NCI-H2227 treated with DMSO at 0.1 percent for 48 hours (cell line): ENCODE measurements at places on chromosomes 13 and 19.

- DNase-seq = no peak
Observed at GRCh38 chr19:13022111-13022858, 27.0 kb downstream of the NFIX start.

- DNase-seq = no peak
Observed at GRCh38 chr13:112686987-112687386, 2.9 kb upstream of the ATP11A start.

DNA sequence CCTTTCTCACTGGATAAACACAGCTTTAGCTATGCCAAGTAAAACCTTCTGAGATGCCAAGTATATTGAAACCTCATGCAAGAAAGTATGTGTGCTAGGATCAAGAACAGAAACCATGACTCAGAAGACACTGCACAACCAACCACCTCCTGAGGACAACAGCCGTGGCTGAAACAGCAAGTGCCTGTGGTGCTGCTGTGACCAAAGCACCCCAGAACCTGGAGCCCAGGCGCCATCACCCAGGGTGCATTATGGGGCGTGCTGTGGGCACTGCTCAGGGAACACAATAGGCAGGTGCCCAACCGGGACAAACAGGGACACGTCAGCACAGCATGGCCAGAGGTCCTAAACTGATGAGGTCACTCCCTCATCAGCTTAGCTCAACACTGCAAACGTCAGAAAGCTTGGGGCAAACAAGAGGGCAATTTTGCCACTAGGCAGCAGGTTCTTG lies 101.3 kb upstream of the SLC15A1 start:
- no peak for DNase-seq

DNA sequence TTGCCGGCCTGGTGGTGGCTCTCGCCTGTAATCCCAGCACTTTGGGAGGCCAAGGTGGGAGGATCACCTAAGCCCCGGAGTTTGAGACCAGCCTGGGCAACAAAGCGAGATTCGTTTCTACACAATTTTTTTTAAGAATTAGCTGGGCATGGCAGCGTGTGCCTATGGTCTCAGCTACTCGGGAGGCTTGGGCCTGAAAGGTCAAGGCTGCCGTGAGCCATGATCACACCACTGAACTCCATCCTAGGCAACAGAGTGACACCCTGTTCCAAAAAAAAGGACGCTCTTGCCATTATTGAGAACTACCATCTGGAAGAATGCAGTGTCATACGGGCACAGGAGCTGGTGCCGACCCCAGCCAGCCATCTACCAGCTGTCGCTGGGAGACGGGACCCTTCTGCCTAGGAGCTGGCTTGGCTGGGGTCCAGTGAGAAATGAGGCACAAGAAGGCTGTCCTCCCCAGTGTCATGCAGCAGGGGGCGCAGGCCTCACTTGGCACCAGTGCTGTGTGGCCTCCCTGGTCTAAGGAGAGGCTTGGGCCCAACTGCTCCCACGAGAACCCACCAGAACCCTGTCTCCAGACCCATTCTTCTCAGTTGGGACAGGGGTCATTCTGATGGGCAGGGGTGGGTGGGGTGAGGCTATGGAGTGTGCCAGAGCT lies 12.2 kb upstream of the RELB start:
- peak; percentile 4 for DNase-seq

- no peak for DNase-seq
Observed at GRCh38 chr13:45717349-45717748, 15.2 kb downstream of the CBY2 start.

GRCh38 chr13:80116107-80116506 lies 224.8 kb downstream of the SPRY2 start:
- no peak for DNase-seq

DNA sequence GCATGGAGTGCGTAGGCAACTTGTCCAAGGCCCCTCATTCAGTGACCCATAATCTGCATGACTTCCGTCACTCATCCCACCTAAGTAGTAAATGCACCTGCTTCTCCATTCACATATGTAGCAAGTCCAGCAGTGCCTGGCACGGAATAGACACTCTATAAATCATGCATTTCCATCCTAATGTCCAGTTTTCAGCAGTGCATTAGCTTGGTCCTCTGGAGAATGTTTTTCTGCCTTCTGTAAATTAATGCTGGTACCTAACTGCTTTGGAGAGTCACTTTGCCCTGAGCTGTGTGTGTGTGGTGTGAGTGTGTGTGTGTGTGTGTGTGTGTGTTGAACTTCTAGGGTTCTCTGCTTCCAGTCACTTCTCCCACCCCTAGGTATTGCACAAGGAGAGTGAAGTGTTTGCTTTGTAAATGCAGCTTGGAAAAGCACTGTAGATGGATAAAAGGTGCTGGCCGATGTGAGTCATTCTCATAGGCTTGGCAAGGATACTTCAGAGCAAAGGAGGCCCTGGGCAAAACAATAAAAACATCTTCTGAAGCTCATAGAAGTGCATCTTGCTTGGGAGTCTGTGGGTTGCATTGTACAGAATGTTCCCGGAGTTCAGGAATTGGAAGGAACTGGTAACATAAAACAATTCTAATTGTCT lies 181.8 kb downstream of the KATNAL1 start:
- no peak for DNase-seq

- no peak for DNase-seq
Observed at GRCh38 chr13:25796474-25796873, 255.3 kb downstream of the SHISA2 start.

DNA sequence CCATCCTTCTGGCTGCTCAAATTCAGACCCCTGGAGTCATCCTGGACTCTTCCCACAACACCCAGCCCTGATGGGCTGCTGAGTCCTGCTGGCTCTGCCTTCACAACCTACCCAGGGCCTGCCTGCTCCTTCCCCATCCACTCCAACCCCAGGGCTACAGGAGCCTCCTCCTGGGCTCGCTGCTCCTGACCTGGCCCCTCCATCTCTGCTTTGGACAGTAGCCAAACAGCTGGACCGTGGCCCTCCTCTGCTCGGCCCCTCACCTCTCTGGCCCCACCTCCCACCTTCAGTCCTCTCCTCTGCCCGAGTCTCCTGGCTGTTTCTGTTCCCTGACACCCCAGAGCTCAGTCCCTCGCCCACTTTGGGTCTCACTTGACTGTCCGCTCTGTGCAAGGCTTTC lies 66.7 kb downstream of the CEBPG start:
- no peak for DNase-seq

DNA sequence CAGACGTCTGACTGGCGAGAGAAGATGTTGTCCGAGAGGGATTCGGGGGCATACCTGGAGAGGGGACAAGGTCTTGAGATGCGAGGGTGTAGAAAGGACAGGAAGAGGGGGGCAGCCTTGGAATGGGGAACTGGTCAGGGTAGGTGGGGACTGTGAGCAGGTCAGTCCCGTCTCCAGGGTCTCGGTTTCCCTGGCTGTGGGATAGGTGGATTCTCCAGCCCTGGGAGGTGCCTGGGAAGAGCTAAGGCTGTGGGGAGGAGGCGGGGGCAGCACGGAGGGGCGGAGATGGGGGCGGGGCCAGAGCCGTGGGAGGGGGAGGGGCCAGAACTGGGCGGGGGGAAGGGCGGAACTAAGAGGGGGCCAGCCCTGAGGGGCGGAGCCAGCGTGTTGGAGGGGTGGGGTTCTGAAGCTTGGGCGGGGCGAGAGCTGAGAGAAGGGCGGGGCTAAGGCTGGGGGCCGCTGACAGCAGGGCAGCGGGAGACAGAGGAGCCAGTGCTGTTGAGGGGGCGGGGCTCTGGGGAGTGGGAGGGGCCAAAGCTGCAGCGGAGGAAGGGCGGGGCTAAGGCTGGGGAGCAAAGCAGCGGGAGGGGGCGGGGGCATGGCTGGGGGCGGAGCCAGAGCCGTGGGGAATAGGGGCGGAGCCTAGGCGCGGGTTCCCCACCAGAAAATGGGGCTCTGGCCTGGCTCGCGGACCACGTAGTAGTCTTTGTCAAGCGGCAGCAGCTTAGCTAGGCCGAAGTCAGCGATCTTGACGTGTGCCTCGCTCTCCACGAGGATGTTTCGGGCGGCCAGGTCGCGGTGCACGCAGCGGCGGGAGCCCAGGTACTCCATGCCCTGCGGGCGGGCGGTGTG lies 9.5 kb upstream of the INSL3 start:
- DNase-seq = peak; percentile 90

GRCh38 chr19:53553865-53554791 lies 16.2 kb downstream of the ZNF331 start:
- peak; percentile 87 for DNase-seq

DNA sequence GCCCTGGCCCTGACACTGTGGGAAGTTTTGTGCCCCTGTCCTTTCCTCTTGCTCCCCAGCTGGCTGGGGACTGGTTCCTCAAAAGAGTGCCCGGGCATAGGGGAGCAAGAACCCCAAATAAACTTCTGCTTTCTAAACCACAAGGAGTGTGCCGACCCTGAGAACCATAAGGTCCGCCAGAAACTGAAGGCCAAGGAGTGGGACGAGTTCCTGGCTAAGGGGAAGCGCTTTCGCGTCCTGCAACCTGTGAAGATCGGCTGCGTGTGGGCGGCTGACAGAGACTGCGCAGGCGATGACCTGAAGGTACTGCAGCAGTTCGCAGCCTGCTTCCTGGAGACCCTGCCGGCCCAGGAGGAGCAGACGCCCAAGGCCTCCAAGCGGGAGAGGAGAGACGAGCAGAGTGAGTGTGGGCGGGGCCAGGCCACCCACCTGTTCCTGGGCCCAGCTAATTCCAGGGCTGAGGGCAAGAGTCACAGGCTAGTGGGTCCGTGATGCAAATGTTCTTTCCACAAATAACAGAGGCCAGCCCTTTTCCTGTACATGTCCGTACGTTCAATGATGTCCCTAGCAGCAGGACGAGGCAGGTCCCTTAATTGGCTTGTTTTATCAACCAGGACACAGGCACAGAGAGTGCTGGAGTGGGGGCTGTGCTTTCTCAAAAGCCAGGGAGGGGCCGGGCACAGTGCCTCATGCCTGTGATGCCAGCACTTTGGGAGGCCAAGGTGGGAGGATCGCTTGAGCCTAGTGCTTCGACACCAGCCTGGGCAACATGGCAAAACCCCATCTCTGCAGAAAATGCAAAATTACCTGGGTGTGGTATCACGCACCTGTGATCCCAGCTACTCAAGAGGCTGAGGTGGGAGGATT lies 25.6 kb downstream of the UBXN6 start:
- DNase-seq = no peak

GRCh38 chr19:42693760-42694350 lies 46.4 kb downstream of the PSG3 start:
- peak; percentile 24 for DNase-seq

- no peak for DNase-seq
Observed at GRCh38 chr13:77034881-77035280, 7.9 kb upstream of the FBXL3 start.

- no peak for DNase-seq
Observed at GRCh38 chr19:51551673-51552432, 19.2 kb upstream of the ZNF175 start.

- DNase-seq = no peak
Observed at GRCh38 chr13:44989941-44990340, 603 bp downstream of the GPALPP1 start.

GRCh38 chr13:90049989-90050671 lies 1297.4 kb upstream of the MIR17HG start:
- no peak for DNase-seq

- no peak for DNase-seq
Observed at GRCh38 chr13:30705680-30706079, 29.7 kb upstream of the ALOX5AP start.

- DNase-seq = peak; percentile 32
Observed at GRCh38 chr13:28658539-28658795, 463 bp upstream of the POMP start.

GRCh38 chr13:114264886-114265611 lies 16.4 kb upstream of the UPF3A start:
- DNase-seq = no peak

- no peak for DNase-seq
Observed at GRCh38 chr13:71801781-71802180, 65.2 kb downstream of the DACH1 start.

GRCh38 chr13:28447206-28447605 lies 47.7 kb downstream of the FLT1 start:
- DNase-seq = no peak

GRCh38 chr13:41273831-41274441 lies 10.6 kb upstream of the MTRF1 start:
- DNase-seq = no peak

DNA sequence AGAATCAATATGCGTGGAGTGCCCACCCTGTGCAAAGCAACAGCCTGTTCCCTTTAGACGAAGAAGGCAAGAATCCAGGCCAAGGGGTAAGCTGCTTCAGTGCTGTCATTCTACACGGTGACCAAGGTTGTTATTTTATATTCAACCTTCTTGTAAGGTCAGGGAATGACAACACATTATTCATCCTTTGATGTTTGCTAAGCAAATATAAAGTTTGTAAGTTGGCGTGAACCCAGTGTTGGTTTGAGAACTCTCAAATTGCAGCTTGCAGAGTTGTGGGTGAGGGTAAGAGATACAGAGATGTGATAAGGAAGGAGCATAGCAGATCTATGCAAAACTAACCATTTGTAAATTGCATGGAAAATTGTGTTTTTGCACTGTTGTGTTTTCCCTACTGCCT lies 436.7 kb downstream of the FGF9 start:
- no peak for DNase-seq

- DNase-seq = no peak
Observed at GRCh38 chr19:29381353-29382203, 144.2 kb upstream of the VSTM2B start.

DNA sequence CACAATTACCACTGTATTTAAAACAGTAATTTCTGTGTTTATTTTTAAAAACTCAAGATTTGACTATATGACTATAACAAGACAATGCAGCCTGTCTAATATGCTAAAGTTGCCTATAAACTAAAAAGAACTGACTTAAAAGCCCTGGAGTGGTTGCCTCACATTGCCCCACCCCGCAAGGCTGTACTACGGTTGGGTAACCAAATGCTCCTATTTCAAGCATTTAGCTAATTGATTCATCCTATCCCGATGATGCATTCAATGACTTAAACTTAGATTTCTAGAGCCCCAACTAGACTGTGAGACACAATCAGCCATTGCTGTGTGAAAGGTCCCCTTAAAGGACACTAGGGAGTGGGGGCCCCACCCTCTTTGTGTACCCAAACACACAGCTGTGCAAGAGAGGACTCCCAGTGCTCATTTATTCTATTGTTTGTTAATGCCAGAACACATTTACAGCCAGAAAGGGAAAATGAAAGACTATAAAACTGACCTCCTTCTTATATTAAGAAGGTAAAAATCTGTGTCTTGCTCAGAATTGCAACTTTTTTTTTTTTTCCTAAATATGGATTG lies 66.9 kb downstream of the MIPEP start:
- no peak for DNase-seq

DNA sequence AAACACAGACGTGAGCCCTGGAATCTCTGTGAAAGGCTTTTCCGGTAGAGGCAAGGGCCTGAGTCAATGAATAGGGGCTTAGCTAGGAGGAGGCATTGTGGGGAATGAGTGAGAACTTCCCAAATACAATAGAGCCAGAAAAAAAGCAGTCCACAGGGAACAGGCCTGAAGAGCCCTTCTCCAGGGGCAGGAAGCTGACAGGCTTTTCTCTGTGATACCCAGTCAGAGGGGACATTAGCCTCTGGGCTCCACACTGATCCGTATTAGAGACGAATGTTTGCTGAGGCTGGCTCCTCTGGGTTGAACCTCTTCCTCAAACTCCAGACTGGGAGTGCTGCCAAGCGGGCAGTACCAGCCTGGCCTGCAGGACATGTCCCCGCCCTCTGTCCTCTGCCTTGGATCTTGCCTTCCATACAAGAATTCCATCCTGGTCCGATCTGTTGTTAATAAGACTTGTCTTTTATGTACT lies 2.3 kb downstream of the DHRS12 start:
- DNase-seq = no peak

GRCh38 chr13:30742901-30743300 lies 7.6 kb downstream of the ALOX5AP start:
- DNase-seq = no peak
